Left lobe of liver (tissue), 2 donors: ENCODE measurements at places on chromosomes 6 and 20. TPM values are rescaled to one million over a fixed set of nuclear protein-coding genes. Genes with fewer than 3 reads are reported as not detected.

The DPPA5 gene
- total RNA-seq = not detected

The PDYN gene
- total RNA-seq = not detected

The GATA5 gene
- total RNA-seq = 0.48 TPM

The PRND gene
- total RNA-seq = not detected

GRCh38 chr6:111427341-111428116, 55.5 kb downstream of the REV3L start:
- no peak for DNase-seq

- DNase-seq = no peak
These were observed 83.3 kb downstream of the SYCP2 start for GRCh38 chr20:59850018-59850641.

DNA sequence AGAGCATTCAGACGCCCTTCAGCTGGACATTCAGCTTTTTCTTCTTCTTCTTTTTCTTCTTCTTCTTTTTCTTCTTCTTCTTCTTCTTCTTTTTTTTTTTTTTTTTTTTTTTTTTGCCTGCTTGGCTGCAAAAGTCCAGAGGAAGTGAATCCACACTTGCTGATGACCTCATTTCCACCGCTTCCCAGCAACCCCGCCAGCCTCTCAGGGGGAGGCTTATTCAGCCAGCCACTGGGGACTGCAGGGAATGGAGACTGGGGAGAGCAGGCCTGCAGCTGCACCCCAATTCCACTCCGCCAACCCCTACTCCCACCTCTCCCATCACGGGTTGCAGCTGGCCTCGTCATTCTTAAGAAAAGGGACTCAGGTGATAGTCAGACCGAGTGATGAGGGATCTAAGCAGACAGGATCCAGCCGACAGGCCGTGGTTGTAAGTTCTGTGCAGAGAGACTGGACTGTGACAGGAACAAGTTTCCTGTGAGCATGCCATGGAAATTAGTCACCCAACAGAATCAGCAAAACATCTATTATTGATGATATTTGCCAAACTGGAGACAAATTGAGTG, 59.0 kb upstream of the QKI start:
- DNase-seq = no peak

DNA sequence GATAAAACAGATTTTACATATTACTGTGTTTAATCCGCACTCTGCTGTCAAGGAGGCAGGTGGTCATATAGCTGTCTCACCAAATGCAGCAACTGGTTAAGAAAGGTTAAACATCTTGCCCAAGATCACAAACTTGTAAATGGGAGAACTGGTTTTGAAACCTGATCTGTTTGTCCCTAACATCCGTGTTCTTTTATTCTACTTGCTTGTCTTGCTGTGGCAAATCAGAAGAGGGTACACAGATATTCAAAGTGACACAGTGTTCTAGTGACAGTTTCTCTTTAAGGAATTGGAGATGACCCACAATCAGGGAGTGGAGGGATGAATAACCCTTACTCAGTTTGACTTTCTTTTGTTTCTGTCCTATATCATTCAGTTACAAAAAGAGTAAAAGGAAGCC, 83.0 kb upstream of the SGK1 start:
- DNase-seq = no peak

DNA sequence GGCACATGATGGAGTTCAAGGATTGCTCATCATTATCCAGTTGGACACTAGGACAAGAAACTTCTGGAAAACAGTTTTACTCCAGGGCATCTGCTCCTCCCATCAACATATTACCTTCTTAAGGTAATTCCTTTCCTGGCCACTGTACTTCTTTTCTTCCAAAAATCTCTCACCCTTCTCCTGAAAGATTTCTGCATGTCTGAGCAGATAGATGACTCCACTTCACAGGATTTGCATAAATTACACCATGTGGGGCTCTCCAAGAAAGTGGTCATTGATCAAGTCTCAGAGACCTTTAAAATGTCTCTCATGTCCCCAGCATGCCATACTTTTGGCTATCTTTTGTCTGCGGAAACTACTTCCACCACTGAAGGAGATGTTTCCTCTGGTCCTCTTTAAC, 103.2 kb upstream of the TNFAIP3 start:
- DNase-seq = no peak

DNA sequence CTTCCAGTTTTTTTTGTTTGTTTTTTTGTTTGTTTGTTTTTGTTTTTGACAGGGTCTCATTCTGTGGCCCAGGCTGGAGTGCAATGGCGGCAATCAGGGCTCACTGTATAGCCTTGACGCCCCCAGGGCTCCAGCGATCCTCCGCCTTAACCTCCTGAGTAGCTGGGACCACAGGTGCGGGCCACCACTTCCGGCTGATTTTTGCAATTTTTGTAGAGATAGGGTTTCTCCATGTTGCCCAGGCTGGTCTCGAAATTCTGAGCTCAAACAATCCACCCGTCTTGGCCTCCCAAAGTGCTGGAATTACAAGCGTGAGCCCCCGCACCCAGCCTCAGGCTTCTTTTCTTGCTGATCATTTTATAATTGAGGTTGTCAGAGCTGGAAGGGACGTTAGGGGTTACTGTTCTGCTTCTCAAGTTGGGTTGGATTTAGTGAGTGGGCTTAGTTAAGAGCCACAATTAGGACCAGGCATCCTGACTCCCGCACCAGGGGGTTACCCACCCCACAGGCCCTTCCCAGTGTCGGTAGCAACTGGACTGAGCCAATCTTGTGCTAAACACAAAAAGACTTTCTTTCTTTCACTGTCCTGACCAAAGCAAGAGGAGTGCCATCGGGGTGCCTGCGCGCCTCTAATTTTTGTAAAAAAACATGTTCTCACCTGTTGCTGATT, 13.1 kb upstream of the ZSCAN9 start:
- no peak for DNase-seq

DNA sequence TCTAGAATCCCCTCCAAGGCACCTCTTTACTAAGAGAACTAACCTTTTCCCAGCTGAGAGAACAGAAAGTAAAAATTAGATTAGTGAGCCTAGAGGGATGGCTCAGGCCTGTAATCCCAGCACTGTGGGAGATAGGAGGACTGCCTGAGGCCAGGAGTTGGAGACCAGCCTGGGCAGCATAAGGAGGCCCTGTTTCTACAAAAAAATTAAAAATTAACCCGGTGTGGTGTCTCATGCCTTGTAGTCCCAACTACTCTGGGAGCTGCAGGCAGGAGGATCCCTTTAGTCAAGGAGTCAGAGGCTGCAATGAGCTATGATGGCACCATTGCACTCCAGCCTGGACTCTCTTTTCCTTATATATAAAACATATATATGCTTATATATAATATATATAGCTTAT, 5.5 kb upstream of the OOEP start:
- no peak for DNase-seq

DNA sequence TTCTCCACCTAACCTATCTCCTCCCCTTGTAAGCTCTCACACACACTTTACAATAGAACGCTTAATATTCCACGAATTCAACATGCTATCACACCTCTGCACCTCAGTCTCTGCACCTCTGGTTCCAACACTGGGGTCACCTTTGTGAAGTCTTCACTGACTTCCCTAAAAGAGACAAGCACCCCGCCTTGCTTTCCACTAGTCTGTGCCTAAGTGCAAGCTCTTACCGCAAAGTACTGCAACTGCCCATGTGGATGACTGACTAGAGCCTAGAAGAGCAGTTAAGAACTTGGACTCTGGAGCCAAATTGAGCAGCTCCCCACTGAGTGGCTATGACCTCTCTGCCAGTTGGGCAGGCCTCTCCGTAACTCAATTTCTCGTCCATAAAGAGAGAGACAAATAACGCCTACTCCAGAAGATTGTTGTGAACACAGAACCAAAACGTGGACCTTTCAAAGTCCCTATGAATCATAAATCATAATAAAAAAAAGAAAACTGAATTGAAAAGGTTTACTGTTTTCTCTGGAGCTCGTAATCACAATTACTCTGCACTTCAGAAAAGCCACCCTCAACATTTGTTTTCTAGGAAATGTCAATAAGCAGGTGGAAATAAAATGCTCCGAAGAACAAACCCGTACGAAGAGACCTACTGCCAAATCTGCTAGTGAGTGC, 1.2 kb downstream of the IFNGR1 start:
- peak; percentile 68 for DNase-seq

DNA sequence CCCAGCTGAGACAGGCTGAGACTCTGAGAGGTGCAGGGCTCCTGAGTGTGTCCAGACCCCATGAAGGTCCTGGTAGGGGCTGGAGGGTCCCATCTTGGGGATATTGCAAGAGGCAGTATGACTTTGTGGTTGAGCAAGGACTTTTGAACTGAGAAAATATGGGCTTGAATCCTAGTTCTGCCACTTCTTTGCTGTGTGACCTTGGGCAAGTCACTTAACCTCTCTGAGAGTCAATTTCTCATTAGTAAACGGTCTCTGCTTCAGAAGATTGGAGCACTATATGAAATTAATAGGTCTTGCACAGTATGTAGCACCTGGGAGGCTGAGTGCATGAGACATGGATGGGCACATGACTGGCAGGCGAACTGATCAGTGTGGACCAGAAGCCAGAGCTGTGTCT, 42.7 kb downstream of the TFEB start:
- DNase-seq = no peak

DNA sequence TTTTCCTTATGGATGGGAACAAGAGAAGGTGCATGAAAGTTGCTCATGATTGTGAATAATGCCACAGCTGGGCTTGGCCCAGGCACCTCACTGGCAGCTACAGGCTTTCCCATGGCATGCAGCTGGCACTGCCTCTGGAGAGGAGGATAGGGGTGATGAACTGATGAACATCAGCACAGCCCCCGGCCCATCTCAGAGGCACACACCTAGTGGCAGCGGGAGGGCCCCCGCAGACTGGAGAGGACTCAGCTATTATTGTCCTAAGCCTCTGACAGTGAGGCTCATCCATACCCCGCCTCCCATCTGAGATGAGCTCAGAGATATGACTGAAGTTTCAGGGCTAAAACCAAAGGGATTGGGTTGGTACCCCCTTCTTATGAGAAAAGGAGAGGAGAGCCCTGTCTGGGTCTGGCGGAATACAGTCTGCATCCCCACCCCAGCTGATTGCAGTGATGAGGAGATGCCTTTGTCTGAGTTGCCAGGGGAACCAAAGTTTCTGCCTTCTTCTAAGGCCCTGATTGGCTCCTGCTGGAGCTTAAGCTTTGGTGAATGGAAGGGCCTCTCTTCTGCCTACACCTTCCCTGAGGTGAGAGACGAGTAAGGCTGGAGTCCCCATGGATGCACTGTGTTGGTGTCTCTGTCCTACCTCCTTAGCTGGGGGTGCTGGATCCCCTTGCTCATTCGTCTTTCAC, 27.6 kb upstream of the EPB41L1 start:
- no peak for DNase-seq

GRCh38 chr6:15546591-15546990, 116.2 kb downstream of the DTNBP1 start:
- no peak for DNase-seq

DNA sequence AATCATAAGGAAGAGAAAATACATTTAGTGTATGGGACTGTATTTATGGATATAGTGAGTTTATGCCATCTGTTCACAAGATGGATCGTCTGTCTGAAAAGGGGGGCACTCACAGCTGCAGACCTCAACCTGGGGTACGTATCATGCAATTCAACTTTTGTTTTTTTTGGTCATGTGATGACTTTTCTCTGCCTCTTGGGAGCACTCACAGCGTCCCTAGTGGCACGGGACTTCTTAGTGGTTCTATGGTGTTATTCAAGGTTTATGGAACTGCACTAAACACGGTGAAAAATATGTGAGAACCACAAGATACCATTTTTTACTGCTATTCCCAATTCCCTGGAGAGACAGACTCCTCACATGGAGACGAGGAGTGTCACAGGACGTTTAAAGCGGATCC, 60.4 kb upstream of the MPC1 start:
- no peak for DNase-seq

GRCh38 chr6:146895101-146895771, 296.5 kb downstream of the ADGB start:
- no peak for DNase-seq
